ENCODE measurements at places on chromosomes 3 and 15.
A peak's percentile ranks its signal among the peaks of the same experiment; 100 is the strongest.

DNA sequence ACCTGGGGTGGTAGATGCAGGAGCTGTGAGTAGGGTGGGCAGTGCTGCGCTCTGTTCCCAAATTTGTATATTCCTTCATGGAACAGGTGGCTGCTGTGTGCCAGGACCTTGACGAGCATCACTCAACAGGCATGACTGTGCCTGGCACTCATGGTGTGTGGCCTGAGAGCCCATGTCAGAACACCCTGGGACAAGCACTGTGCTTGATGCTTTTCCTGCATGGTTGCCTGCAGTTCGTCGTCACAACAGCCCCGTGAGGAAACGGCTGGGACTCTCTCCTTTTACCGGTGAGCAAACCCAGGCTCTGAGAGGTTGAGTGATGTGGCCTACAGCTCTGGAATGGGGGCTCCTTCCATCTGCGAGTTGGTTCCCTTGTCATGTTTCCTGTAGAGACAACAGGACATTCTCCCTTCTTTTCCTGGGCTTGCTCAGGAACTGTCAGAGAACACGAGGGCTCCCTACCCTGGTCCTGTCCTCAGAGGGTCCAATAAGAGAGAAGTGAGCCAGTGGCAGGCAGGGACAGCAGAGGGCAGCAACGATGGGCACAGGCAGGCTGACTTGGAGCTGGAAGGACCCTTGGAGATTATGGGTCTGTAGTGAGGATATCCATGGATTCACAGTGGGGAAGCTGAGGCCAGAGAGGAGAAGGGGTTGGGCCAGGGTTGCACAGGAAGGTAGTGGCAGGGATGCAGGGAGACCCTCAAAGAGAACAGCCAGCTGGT is 37.4 kb downstream of the PRKCD start:
- no peak for DNase-seq

DNA sequence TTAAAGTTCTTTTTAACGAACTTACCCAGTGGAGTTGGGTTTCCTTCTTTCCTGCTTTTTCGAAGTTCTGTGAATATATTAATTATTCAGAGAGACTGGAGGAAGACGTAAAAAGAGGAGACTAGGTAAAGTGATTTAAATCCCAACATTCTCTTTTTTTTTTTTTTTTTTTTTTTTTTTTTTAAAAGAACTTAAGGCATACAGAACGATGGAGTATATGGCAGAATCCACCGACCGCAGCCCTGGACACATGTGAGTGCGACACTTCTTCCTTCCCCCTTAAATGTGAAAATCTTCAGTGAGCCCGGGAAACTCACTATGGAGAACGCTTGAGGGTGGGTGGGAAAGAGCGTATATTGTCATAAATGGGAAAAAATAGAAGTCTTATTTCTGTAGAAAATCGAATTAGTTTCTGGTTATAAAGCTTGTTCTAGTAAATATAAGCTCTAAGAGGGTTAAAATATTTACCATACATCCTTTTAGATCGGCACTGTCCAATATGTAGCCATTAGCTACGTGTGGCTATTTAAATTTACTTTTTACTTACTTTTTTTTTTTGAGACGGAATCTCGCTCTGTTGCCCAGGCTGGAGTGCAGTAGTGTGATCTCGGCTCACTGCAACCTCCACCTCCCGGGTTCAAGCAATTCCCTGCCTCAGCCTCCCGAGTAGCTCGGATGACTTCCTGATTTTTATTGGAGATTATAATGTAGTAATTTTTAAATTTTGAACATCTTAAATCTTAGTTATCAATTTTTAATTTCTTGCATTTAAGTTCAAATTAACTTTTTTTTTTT is 892 bp downstream of the NMD3 start:
- no peak for DNase-seq

GRCh38 chr3:11373235-11373634 is 101.0 kb downstream of the ATG7 start:
- no peak for DNase-seq

DNA sequence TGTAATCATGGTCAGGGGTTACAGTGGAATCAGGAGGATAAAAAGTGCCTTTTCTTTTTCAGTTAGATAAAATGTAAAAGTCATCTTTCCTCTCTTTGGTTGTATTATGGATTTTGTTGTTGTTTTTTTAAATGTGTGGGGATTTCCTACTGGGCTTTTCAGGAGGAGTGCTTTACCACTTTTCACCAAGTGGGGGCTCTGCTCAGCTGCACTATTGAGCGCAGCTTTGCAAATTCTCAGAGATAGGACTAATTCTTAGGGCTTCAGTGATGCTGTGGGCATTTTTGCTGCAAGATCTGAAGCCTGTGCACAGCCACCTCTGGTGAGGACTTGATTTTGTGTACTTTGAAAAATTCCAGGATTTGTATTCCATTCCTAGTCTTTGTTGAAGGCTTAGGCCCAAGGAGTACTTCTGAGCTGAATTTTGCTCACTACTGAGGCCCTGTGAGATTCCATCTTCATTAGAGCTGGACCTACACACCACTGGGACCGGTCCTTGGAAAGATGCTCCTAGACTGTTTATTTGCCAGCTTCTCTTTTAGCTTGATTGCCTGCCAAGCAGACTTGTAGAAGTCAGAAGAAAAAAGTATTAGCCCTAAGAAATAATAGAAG is 7.5 kb downstream of the GNB5 start:
- peak; percentile 43 for DNase-seq

DNA sequence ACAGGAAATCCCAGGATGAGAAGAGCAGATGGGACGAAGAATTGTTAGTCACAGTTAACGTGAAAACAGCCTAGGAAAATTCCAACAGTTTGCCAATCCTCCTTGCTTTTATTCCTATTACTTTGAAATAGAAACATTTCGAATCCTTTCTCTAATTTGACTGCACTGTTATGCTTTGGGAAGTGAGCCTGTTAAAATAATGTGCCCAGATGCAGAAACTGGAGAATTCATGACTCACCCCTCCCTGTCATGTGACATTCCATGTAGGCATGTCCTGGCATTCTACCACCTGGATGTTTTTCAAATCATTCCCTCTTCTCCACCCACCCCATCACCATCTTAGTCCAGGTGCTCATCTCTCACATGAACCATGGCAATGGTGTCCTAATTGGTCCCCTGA is 107.3 kb downstream of the MINAR1 start:
- DNase-seq: no peak

GRCh38 chr3:176796371-176796770 is 400.9 kb downstream of the TBL1XR1 start:
- no peak for DNase-seq

DNA sequence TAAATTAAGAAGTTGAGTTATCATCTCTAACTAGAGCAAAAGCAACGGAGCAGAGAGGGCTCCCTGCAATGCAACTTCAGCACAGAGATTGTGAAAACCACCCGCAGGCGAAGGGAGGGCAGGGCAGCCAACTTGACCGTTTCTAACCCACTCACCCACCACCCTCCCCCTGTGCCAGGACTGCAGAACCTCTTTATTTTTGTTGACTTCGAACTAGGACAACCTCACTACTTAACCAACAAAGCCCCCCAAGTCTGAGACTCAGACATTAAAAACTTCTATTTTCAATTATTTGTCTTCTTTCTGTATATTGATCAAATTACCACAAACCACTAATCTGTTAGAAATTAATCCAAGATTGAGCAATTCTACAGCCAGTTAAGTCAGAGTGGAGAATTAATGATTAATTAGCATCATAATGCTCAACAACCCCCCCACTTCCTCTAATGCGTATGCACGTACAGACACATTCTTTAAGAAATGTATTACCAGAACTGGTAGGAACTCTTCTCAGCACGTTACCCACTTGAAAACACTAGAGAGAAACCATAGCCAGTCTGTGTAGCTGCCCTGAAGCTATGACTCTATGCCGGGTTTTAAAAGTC is 2.0 kb downstream of the MGLL start:
- DNase-seq: peak; percentile 43

DNA sequence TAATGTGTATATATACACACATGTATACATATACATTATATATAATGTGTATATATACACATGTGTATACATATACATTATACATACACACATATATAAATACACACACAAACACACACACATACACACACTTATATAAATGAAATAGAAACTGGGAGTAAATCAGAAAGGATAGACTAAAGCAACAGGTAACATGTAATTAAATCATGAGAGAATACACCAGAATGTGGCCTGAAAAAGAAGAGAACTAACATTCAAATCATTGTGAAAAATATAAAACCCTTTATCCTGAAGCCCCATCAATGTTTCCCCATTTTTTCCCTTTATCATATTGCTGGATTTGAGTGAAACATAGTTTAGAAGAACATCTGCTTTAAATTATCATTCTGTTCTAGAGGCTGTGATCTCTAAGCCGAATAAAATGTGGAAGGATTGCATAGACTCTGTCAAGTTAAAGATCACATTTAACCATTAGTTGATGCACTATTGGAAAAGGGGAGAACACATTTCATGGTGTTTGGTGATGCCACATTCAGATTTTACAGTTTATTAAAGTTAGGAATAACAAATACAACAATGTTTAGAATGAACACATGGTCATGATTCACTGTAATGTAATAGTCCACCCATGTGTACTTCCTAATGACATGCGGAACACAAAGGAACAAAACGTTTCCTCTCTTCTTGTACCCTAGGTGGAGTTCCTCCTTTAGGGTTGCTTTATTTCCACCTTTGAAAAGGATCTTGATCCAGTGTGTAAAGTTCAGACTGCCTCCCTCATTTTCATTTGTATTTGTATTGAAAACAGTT is 12.5 kb upstream of the THRB start:
- DNase-seq: no peak

DNA sequence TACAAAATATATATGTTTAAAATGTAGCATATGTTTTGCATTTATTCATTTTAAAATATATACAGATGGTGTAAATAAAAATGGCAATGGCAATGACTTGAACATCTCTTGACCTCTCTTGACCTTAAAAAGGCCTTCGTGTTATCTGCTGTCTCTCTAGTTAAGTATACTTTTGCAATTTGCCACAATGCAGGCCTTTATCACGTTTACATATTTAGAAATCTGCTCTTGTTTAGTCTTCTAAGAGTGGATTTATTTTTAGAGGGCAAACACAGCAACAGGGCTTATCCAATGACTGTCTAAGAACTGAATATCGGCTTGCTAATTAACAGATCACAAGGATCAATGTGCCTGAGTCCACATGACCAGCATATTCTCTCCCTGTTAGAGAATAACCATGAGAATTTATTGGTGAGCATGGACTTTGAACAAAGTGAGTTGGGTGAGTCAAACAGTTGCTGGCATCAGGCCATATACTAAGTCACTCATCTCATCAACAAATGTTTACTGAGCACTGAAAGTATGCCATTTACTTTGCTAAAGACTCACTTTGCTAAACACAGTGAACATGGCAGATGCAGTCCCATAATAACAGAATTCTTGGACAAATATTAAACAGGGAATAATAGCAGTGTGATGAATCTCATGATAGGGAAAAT is 48.2 kb downstream of the MDFIC2 start:
- no peak for DNase-seq

GRCh38 chr3:10852066-10852808 is 36.2 kb downstream of the SLC6A11 start:
- DNase-seq: no peak

DNA sequence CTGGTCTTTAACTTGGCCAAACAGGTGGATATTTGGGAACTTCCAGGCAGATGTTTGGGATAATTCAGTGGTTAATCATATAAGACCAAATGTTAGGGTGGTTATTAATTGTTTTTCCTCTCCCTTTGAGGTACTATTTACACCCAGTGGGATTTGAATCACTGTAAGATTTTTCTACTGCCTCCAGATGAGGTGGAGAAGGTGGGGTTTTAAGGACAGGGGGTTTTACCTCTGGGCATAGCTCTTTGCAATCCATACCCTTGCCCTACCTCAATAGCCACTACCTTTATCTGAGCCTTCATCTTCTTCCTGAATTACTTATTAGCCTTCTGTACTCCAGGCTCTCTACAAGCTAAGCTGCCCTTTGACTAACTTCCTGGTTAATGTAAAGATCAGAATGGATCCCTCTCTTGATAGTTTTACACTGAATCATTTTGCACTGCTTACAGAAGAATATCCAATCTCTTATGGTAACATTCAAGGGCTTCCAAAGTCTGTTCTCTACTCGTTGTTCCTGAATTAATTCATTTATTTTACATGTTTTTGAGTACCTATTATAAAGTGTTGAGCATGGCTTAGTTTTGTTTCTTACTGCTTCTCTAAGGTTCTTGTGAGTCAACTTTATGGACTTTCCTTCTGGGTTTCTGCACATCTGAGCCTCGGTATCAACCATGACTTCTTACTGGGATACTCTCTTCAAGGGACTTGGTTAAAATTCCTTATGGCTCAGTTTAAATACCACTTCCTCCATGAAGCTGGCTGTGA is 331.2 kb upstream of the TBL1XR1 start:
- no peak for DNase-seq

DNA sequence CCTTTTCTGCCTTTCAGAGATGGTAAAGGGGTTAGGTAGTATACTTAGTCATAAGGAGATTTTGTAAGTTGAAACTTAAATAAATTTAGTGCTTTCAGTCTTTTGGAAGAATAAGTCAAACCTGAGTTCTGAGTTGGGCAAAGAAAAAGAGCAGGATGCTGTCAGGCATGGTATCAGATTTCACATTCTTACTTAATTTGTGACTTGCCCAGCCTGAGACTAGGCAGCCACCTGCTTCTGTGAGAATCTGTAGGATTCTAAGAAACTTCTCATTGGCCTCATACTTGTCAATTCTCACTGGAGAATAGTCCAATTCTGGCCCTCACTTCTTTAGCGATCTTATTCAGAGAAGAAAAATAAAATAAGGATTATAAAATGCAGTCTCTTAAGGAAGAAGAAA is 577.5 kb downstream of the DIPK2A start:
- no peak for DNase-seq

GRCh38 chr15:60660290-60661051 is 181.5 kb upstream of the ICE2 start:
- DNase-seq: no peak

- DNase-seq: no peak
Measured at GRCh38 chr3:119937229-119937628, 155.3 kb downstream of the NR1I2 start.

DNA sequence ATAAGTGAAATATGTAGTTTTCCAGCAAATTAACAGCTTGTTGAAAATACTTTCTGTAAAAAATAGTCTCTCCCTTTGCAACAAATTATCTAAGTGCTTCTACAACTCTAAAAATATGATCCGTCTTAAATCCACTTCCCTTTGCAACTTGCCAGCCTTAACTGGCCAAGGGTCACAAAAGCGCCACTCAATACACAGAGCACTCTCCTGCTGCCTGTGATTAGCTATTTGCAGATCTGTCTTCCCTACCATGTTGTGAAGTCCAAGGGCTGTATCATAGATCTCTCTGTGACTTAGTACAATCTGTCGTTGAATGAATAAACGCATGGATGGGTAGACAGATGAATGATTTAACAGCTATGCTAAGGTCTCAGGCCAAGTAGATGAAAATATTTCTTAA is 76.2 kb downstream of the ITGB5 start:
- no peak for DNase-seq

- DNase-seq: no peak
Measured at GRCh38 chr3:81516042-81516441, 245.4 kb downstream of the GBE1 start.

GRCh38 chr3:174329321-174329720 is 529.8 kb upstream of the NAALADL2 start:
- DNase-seq: no peak
